ENCODE measurements at places on chromosomes 2 and 18. TPM values are rescaled to one million over a fixed set of nuclear protein-coding genes. Genes with fewer than 3 reads are reported as not detected.

The TP53I3 gene
- total RNA-seq, result 34.1 TPM

DNA sequence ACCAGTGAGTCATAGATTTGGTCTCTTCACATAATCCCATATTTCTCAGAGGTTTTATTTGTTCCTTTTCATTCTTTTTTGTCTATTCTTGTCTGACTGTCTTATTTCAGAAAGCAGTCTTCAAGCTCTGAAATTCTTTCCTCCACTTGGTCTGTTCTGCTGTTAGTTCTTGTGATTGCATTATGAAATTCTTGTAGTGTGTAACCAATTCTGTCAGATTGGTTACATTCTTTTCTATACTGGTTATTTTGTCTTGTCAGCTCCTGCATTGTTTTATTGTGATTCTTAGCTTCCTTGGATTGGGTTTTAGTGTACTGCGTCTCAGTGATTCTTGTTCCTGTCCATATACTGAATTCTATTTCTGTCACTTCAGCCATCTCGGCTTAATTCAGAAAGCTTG, 18.6 kb downstream of the EHBP1 start:
- DNase-seq, result no peak

DNA sequence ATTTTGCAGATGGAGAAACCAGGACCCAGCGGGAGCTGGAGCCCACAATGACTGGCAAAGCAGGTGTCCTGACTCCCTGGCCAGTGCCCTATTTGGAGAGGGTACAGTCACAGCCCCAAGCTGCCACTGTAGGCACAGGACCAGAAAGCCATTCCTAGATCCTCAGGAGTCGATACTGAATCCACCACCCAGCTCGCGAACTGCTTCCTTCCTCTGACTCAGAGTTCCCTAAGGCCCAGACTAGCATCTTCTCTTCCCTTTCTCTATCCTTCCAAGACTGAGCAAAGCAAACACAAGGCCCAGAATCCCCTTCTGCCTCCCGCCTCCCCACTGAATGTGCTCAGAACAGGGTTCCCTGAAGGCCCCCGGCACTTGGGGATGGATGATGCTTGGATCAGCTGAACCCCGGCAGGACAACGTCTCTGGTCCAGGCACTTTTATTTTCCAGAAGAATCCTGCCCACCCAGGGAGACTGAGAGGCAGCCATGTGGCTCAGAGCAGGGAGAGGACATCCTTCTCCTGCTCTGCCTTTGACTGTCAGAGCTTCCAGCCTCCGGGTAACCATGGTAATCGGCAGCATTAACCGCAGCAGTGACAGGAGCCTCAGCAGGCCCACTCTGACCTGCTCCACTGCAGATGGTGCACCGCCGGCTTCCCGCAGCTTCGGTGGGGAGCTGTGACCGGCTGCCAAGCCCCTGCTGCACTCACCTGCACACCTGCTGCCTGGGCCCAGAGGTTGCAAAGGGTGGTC, 34.8 kb upstream of the KLHL29 start:
- no peak for DNase-seq

The CTNNA2 gene
- total RNA-seq, result 2.6 TPM

DNA sequence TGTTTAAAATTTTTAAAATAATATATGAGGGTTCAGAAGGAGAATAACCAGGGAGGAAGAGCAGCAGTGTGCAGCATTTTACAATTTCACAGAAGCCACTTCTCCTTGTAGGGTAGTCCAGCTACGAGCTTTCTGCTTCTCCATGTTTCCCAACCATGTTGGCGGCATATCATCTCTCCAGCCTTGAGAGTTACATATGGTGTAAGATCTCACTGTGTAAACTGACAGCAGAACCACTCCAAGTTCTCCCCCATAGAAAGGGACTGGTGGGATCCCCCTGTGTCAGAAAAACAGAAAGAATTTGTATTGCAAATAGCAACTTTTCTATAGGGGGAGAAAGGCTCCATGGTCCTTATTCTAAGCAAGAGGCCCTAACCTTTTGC, 266.8 kb upstream of the ACVR2A start:
- DNase-seq, result no peak

DNA sequence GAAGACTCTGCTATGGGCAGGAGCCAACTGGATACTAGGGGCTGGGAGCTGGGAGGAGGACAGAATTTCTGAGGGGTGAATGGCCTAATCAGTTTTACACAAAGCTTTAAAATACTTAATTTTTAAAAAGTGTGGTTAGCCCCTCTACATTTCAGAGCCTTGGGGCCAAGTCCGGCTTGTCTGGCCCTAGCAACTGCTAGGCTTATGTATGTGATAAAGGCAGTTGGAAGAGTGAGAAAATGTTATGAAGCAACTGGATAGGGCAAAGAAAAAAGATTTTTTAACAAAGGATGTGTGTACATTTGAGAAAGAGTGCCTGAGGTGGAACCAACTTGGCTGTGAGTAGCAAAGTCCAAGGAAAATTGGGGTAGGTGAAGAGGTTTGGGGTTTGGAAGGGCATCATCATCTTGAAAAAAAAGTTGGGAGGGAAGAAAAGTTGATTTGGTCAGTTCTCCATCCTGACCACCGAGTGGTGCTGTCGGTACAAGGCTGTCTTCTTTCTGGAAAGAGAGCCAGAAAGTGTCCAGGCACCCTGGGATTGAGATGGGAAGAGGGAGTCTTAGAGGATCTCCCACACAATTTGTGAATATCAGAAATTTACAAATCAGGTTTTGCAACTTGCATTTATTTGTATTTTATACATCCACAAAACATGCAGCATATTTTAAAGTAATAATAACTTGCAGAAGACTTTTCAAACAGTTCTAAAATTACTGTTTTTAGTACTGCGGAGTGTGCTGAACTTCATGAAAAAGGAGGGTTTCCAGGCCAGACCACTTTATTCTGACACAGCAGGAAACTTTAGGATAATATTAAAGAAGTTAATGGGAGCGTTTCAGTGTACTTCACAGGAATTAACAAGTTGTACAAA, 10.5 kb upstream of the CDK15 start:
- peak; percentile 85 for DNase-seq

DNA sequence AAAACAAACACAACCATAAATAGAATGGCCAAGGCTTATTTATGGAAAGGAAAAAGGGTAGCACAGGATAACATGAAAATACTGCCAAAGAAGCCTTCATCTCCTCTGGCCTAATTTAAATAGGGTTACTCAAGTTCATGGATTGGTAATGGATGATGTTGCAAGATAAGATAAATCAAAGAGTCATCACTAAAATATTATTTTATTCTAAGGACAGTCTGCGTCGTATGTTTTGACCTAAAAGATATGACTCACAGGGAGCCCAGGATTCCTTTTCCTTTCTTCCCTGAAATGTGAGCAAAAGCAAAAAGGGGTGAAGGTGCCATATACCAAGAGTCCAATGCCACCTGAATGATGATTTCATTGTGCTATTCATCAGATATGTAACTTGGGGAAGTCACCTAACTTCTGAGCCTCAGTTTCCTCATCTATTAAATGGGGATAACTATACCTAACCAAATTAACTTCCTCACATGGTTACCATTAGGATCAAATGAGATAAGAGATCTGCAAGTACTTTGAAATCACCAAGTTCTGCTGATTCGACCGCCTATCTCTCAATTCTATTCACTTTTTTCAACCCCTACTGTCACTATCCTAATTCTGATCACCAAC, 137.7 kb downstream of the THADA start:
- no peak for DNase-seq

The DES gene
- 18.8 TPM for total RNA-seq

The CD302 gene
- total RNA-seq, result 0.33 TPM

DNA sequence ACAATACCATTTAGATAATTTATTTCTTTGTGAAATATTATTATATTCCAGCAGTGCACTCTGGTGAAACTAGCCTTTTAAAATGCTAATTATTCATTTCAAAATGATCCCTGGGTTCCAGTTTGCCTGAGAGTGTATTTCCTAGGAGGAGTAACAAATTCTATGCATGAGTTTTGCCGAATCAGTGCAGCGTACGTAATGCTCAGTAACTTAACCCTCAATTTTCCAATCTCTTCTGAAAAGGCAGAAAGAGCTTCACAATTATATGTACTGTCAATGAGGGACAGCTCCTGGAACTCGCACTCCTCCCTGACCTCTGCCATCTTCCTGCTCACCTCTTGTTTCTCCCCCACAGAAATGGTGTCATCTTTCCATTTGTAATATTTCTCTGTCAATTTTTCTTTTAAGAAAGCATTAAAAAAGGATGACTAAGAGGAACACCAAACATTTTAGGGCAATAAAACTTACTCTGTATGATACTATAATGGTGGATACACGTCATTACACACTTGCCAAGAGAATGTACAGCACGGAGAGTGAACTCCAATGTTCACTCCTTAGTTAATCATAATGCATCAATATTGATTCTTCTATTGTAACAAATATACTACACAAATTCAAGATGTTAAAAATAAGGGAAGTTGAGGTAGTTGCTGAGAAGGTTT, 25.7 kb upstream of the XIRP2 start:
- no peak for DNase-seq

DNA sequence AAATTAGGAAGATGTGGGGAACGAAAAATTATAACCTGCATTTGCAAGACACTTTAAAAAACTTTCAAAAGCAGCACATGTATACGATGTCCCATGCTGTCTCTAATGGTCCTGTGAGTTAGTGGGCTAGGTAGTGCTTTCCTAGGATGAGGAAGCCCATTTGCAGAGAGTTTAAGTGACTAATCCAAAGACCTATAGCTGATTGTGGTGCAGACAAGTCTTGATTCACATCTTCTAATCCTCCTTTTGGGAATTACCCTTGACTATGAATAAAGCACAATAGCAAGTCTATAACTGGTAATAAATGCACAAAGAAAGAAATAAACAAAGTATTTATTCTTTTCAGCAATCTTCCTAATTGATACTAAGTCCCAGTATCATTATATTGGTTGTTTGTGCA, 234.6 kb upstream of the FANCL start:
- no peak for DNase-seq

- no peak for DNase-seq
Measured at GRCh38 chr2:20877960-20878359, 55.1 kb upstream of the LDAH start.

The SNORC gene
- total RNA-seq, result 1.6 TPM

DNA sequence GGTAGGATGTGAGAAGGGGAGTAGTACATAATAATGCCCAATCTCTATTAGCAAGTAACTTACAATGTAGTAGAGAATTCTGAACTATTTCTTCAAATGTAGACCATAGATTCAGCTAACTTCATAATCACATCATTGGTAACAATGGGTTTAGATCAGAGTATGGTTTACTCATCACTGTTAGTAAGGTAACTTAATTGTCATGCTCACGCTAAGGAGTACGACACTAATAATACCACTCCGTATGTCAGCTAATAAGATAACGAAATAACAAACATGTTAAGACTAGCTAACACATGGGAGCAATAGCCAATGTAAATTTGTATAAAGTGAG, 56.4 kb upstream of the CCDC141 start:
- no peak for DNase-seq

DNA sequence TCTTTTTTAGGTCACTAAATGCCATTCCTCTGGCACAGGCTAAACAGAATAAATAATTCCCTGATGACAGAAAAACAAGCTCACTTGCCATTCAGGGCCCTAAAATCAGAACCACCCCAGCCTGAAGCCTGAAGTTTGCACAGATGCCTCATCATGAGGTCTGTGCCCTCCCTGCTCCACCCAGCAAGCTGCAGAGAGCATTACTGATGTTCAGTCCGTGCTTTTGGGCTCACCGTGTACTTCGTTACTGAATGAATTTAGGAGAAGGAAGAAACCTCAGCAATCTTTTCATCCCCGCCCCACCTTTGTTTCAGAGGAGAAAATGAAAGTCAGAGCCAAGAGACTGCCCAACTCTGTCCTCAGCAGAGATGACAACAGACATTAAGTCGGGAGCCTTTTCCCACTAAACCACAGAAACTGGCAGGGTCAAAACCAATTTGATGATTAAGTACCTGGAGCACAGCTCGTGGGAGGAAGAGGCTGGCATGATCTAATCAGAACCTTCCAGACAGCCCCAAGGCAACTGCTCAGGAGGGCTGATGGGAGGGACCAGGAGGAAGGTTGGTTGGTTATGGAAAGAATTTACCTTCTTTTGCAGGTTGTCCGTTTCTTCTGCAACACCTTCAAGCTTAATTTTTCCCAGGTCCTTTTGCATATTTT, 122.7 kb downstream of the LAMA1 start:
- no peak for DNase-seq

- no peak for DNase-seq
Measured at GRCh38 chr18:38961880-38962279, 1396.3 kb upstream of the CELF4 start.

- no peak for DNase-seq
Measured at GRCh38 chr2:4900242-4900641, 791.9 kb upstream of the SOX11 start.
